ENCODE measurements at places on chromosomes 2 and 18.

DNA sequence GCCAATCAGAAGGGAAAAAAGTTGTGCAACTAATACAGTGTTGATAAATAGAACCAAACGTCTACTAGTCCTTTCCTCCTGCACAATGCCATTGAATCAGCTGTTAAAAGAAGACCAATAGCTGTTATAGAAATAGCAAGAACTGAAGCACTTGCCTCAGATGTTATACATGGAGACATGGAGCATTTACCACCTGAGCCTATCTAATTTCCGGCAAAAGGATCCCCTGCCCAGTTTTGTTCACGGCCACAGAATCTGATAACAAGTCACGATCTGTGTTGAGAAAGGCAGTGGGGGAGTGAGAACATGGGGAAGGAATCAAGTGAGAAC, 285.4 kb downstream of the ZEB2 start:
- no peak for DNase-seq

GRCh38 chr2:235505181-235505741, 11.4 kb downstream of the AGAP1 start:
- no peak for DNase-seq

DNA sequence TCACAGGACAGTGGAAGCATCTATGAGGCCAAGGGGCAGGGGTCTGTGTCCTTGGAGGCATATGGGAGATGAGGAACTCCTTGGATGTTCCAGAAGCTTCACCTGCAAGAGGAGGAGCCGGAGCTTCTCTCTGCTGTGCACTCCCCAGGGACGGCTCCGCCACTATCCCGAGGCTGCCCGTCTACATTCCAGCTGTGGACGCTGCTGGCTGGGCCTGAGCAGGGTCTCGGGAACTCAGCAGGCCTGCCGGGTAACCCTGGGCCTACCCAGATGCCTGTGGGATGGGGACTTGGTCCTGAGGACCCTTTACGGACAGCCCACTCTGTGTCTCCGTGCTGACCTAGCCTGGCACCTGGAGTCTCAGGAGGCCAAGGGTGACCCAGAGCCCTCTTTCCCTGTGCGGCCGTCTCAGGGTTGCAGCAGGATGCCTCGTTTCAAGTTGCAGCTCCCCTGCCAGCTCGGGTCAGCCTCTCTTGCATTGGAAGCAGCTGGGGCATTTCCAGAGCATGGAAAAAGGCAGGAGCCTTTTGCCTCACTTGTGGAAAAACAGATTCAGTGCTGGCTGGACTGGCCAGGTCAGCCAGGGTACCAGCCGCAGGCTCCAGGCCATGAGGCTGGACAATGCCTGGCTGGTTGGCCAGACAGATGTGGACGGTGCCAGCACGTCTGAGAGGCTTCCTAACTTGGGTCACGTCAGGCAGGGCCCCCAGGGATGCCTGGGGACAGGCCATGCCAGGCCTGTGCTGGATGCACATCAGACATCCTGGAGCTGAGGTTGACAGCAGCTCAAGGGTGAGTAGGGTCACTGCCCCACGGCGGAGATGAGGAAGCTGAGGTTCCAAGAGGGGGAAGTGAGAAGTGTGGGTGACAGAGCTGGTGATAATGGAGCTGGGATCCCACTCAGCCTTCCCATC, 41.5 kb downstream of the SCTR start:
- no peak for DNase-seq

GRCh38 chr2:2728635-2729034, 397.6 kb upstream of the MYT1L start:
- DNase-seq, result no peak

- DNase-seq, result no peak
These were observed 184.2 kb upstream of the SLC35G4 start for GRCh38 chr18:11425211-11425610.

GRCh38 chr2:38141501-38141900, 65.5 kb upstream of the CYP1B1 start:
- DNase-seq, result no peak

DNA sequence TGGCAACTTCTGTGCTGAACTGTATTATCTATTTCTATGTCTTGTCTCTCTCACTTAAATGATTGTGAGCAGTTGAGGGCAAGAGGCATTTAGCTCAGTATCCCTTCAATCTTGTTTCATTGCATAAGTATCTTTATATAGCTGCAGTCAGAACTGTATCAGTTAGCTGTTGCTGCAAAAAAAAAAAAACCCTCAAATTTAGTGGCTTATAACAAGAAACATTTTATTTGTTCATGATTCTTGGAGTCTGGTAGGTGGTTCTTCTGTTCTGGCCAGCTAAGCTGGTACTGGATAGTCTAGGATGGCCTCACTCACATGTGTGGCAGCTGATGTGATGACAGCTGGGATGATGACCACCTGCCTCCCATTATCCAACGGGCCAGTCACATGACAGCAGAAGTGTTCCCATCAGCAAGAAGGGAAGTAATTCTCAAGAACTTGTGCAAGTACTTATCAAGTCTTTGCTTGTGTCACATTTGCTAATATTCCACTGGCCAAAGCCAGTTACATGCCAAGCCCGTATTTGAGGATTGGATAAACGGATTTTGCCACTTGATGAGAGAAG, 67.8 kb downstream of the SLC4A3 start:
- DNase-seq, result no peak
